CD4-positive, alpha-beta memory T cell (primary cell): ENCODE measurements at places on chromosomes 1 and 21.

GRCh38 chr1:184152434-184152898, 100.9 kb downstream of the TSEN15 start:
- DNase-seq: no peak

DNA sequence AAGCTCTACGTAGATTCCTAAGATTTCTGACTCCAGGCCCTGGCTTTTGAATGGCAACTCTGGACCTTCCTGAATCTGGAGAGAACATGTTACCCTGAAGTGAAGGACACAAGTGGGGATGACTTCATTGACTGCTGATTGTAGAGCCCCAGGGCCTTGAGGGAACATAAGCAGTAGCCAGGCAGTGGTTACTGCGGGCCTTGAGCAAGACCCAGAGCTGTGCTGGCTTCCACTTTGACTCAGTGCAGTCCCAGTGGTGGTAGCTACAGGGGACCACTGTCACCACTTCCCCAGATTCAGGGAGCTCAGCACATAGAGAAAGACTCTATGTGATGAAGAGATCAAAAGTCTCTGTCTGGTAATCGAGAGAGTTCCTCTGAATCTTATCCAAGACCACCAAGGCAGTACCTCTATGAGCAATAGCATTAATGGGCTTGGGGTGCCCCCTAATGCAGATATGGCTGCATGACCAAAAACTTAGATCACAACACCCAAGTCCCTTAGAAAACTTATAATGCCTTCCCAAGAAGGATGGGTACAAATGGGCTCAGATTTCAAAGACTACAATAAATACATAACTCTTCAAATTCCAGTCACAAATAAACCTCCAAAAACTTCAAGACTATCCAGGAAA, 1278.3 kb downstream of the AMY1C start:
- DNase-seq: no peak

GRCh38 chr1:108780937-108781574, 34.6 kb downstream of the STXBP3 start:
- no peak for DNase-seq

- no peak for DNase-seq
These were observed 105.3 kb downstream of the BACH1 start for GRCh38 chr21:29403922-29404538.

DNA sequence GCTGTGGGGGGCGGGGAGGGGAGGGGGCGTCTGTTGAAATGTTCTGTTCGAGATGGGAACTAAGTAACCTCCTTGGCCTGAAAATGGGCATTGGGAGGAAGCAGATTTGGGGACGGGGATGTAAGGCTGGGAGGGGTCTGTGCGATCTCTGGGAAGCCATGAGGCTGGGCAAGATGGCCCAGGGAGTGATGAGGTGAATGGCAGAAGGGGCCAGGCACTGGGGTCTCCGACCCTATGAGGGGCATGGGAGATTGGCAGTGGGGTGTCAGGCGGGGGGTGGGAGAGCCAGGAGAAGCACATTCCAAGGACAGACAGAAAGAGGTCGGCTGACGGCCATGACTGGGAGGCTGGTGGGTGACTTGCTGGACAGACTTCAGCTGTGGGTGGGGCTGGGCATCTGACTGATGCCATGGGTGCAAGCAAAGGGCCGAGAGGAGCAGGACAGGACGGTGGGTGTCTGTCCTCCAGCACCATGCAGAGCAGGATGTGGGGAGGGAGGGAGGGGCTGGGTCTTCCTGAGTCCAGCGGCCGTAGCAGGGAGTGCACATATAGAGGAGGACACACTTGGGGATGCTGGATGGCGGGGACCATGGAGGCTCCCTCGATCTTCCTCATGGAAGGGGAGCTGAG, 30.0 kb upstream of the COL18A1 start:
- no peak for DNase-seq

DNA sequence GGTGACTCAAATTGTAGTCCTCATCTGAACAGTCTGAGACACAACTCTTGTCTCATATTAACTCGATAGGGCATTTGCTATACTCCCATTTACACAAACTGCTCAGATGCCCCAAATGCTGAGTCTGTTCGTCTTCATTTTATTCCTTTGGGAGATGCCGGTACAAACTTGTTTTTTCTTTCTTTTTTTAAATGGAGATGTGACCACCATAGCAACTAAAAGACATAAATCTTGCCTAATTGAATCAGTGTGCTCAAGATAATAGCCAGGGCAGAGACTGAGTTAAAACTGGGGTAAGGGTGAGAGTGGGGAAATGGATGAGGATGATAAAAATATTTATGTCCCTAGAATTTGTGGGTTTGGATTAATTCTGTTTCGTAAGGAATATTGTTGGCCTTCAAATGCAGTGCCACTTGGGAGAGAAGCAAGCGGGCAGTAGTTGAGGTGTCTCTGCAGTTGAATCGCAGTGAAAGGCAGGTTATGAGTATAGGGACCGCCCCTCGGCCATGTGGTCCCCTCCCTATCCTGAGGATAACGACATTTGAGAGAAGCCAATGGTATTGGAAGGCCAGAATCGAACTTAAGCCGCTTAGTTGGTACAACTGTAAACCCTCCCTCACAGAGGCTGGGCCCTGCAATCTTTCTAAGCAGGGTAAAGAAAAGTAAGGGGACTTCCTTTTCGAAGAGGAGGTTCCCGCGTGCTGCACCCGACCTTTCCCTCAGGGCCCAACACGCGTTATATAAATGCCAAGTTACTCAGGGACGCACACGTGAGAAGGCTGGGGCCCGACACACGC, 859 bp upstream of the LRRC8B start:
- DNase-seq: peak; percentile 71

DNA sequence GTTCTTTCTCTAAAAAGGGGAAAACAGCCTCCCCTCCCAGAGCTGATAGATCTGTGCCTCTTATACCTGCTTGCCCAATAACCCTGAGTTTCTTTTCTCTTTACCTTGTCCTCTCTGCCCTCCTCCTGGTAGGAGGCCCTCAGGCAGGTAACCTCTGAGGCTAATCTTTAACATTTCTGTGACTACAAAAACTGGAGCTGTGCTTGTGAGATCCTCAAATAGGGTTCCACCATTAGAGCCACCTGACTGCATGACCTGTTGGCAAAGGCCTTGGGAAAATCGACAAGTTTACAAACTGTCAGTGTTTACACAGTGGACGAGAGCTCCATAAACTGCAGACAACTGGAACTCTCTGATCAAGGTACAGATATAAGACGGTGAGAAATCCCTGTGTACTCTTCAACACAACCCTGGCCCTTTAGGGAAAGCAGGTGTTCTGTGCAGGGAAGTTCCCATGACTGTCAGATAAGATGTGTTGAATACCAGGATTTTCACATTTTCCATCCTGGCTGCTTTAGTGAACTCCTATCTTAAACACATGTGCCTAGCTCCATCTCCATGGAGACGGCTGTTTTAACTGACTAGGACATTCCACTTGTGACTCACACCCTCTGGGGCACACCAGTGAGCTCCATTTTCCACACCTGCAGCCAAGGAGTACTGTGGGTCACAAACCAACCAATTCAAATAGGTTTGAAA, 38.3 kb downstream of the ECE1 start:
- DNase-seq: no peak

GRCh38 chr1:7727809-7728471, 43.2 kb upstream of the VAMP3 start:
- no peak for DNase-seq

GRCh38 chr1:16235944-16236510, 956 bp downstream of the CPLANE2 start:
- DNase-seq: peak; percentile 44

DNA sequence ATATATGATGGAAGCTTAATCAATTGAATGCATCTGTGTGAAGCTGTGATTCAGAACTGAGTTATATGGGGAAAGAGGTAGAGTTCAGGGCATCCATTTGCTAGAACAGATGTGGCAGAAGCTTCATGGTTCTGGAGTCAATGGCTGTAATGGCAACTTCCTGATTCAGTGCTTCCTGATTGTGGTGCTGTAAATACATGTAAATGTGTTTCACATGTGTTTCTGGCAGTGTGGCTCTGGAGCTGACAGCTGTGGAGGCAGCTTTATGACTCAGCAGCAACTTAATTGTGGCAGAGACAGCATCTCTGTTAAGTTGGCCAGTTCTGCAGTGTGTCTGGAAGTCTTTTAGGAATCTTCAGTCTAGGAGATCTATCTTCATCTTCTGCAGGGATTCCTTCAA, 226.6 kb upstream of the ZRANB2 start:
- no peak for DNase-seq

GRCh38 chr1:210688512-210689234, 360.0 kb downstream of the HHAT start:
- no peak for DNase-seq

DNA sequence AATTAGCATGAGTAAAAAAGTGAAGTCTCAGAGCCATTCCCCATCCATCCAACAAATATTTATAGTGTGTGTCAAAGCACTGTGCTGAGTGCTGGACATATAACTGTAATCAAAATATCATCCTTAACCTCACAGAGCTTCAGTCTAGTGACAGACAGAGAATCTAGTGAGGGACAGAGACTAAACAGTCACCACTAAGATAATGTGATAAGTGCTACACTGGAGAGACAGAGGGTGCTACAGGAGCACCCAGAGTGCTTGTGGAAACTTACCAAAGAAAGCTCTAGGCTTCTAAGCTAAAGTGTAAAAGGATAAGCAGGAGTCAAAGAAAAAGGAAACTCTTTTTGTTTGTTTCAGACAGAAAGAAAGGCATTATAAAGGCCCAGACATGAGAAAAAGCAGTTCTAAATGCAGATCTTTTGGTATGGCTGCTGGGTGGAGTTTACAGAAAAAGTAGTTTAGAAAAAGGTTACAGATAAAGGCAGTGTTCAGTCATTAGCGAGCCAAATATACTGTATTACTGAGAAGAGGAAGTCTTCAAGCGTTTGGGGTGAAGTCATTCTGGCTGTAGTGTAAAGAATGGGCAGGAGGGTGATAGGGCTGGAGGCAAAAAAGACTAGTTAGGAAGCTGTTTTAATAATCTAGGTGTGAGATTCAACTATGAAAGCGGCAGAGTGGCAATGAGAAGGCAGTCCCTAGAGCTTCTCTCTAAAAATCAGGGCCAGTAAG, 83.8 kb downstream of the SCMH1 start:
- no peak for DNase-seq

GRCh38 chr1:147245129-147245528, 2.6 kb downstream of the CHD1L start:
- DNase-seq: no peak

GRCh38 chr21:30408782-30409494, 13.1 kb downstream of the KRTAP13-1 start:
- DNase-seq: no peak

DNA sequence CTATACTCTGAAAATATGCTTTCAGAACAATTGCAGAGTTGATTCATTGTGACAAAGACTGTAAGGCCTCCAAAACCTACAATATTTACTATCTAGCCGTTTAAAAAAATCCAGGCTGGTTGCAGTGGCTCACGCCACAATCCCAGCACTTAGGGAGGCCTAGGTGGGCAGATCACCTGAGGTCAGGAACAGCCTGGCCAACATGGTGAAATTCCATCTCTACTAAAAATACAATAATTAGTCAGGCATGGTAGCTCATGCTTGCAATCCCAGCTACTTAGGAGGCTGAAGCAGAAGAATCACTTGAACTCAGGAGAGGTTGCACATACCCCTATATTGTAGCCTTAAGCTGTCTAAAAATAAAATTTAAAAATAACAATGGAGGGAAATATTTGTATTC, 5.3 kb upstream of the TFF2 start:
- DNase-seq: no peak

DNA sequence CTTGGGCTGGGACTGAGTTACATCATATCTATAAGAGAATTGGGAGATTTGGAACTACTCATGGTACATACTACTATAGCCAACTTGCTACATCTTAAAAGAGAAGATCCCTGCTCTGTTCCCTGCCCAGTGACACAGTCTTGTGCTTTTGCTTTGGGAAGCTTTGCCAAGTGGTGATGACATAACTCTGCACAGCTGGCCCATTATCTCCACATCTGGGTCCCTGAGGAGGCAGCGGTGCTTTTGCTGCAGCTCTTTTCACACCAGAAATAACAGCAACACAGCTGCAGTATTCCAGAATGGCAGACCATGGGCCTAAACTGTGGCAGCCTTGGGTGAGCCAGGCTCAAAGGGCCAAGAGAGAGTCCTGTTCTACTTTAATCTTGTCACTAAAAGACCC, 296.0 kb downstream of the HHAT start:
- no peak for DNase-seq

- no peak for DNase-seq
These were observed 945 bp downstream of the SRSF4 start for GRCh38 chr1:29180497-29181412.
